ENCODE measurements at places on chromosomes 3 and 15. TPM values are rescaled to one million over a fixed set of nuclear protein-coding genes. Genes with fewer than 3 reads are reported as not detected.
A peak's percentile ranks its signal among the peaks of the same experiment; 100 is the strongest.

NSUN3 gene
- 18.8 TPM for total RNA-seq

DNA sequence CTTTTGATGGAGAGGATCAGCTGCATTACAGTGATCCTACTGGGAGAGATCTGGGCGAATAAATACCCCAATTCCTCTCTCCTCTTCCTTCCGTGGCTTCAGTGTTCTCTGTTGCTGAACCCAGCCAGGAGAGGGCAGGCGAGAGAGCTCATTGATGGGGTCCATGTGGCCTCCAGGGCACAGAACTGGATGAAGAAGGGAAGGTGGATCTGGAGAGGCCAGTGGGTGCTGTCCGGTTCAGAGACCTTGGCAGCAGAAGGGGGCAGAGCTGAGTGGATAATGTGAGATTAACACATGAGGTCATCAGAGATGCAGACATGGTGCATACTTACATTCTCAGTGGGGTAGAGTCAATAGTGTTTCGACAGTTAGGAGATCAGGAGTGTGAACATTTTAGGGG, 193.6 kb downstream of the CLSTN2 start:
- H3K27me3 ChIP-seq: peaks cover 2% of the 10 kb centered on the region
- no peak overlapping the region for H3K4me3 ChIP-seq
- no peaks in the 10 kb centered on the region for H3K4me1 ChIP-seq
- DNase-seq: no peak
- H3K36me3 ChIP-seq: no peaks in the 10 kb centered on the region

DNA sequence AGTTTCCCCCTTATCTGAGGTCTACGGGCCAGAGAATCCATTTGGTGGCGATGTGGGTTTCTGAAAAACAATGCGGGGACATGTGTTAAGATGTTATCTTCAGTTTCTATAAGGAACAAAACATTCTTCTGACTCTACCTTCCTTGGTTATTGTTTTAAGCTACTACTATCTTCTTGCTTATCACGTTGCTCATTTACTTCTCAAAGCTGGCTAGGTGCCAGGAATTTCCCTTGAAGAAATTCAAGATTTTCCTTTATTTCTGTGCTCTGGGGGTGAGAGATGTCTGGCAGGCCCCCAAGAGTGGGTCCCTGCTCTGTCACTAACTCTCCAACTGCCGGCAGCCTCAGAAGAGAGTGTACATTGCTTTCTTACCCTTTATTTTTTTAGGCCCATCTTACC, 119.8 kb downstream of the RYR3 start:
- DNase-seq: no peak
- no peak overlapping the region for H3K4me3 ChIP-seq
- H3K4me1 ChIP-seq: no peaks in the 10 kb centered on the region
- H3K27ac ChIP-seq: no peak overlapping the region
- no peaks in the 10 kb centered on the region for H3K27me3 ChIP-seq

GRCh38 chr3:196774848-196775422, 35.3 kb downstream of the PAK2 start:
- peaks cover 43% of the 10 kb centered on the region for H3K36me3 ChIP-seq
- no peaks in the 10 kb centered on the region for H3K27me3 ChIP-seq
- no peak overlapping the region for H3K4me3 ChIP-seq

DNA sequence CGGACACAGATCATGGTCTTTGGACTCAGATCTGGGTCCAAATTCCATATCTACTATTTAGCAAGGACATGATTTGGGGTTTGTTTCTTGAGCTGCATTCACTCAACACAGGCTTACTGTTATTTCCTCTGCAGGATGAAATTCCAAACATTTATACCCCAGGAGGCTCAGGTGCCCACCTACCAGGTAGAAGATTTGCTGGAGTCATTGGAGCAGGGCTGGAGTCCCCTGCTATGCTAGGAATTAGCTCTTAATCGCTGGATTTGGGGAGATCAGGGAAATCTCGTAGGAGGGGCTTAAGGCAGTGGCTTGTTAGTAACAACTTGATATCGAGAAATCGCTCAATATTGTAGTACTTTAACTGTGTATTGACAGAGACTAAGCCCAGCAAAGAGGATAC, 193.0 kb downstream of the IL20RB start:
- H3K4me3 ChIP-seq: no peak overlapping the region
- no peak for DNase-seq
- peaks cover 6% of the 10 kb centered on the region for H3K27me3 ChIP-seq
- H3K27ac ChIP-seq: no peak overlapping the region
- H3K36me3 ChIP-seq: no peaks in the 10 kb centered on the region

GRCh38 chr15:55707518-55707917, 35.4 kb downstream of the PRTG start:
- no peak overlapping the region for H3K4me3 ChIP-seq
- DNase-seq: no peak
- H3K4me1 ChIP-seq: no peaks in the 10 kb centered on the region
- no peak overlapping the region for H3K27ac ChIP-seq
- H3K36me3 ChIP-seq: no peaks in the 10 kb centered on the region
- peaks cover 14% of the 10 kb centered on the region for H3K27me3 ChIP-seq

DNA sequence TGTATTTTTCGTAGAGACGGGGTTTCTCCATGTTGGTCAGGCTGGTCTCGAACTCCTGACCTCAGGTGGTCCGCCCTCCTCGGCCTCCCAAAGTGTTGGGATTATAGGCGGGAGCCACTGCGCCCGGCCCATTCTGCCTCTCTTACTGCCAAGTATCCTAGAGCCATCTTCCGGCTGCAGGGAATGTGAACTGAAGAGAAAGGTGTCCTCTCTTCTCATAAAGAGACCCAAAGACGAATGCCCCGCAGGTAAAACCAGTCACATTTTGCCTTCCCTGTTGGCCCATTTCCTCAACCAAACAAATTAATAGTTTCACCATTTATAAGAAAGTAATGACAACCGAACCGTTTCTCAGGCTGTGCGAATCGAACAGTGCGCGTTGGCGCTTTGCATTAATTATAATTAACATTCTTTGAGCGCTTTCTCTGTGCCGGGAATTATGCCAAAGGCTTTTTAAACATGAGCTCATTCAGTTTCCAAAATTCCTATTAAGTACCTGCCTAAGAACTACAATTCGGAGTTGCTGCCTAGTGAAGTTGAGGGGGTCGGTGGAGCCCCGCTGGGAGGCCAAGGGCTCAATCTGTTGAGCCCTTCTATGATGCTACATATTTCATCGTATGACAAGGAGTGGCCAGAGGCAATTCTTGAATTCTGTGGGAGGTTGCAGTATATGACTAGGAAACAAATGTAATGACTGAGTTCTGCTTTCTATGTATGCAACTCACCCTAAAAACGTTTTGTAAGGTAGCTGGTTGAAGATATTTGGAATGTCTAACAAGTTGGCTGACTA, 819 bp upstream of the RPL24 start:
- H3K27me3 ChIP-seq: no peaks in the 10 kb centered on the region
- peak overlapping the region; percentile 99 for H3K4me3 ChIP-seq
- H3K36me3 ChIP-seq: peaks cover 23% of the 10 kb centered on the region
- H3K27ac ChIP-seq: peak overlapping the region; percentile 97
- no peak for DNase-seq

DNA sequence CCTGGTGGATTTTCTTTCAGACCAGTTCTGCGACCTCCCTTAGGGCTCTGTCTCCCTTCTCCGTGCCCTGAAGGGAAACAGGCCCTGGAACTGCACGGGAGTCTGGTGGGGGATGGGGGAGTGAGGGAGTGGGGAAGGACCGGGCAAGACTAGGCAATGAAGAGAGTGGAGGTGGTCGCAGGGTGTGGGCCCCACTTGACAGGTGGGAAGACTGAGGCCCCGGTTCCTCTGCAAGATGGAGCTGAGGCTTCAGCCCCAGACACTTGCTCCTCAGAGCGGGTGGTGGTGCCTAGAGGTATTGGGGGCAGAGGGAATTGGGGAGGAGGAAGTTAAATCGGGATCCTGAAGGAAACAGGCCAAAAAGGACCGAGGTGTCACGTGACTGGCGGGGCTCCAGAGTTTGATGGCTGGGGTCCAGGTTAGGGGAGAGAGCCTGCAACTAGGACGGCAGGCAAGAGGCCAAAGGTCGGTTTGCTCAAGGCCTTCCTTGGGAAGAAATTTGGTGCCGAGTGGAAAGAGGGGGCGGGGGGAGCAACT, 597 bp upstream of the CAMK1 start:
- peaks cover 11% of the 10 kb centered on the region for H3K36me3 ChIP-seq
- H3K27ac ChIP-seq: peak overlapping the region; percentile 71
- peak overlapping the region; percentile 78 for H3K4me3 ChIP-seq

WDR49 gene
- not detected for total RNA-seq

- no peak overlapping the region for H3K27ac ChIP-seq
- peaks cover 34% of the 10 kb centered on the region for H3K27me3 ChIP-seq
- no peak for DNase-seq
- H3K4me1 ChIP-seq: no peaks in the 10 kb centered on the region
- no peaks in the 10 kb centered on the region for H3K36me3 ChIP-seq
Observed at GRCh38 chr3:127951276-127951675, 36.2 kb downstream of the KBTBD12 start.

ACTC1 gene
- not detected for total RNA-seq

MUC13 gene
- not detected for total RNA-seq

- H3K27me3 ChIP-seq: no peaks in the 10 kb centered on the region
- DNase-seq: peak; percentile 62
- H3K36me3 ChIP-seq: peaks cover 44% of the 10 kb centered on the region
- peak overlapping the region; percentile 94 for H3K27ac ChIP-seq
- peaks cover 78% of the 10 kb centered on the region for H3K4me1 ChIP-seq
Observed at GRCh38 chr3:53102601-53103147, 27.6 kb downstream of the RFT1 start.

RGMA gene
- 0.54 TPM for total RNA-seq

DNA sequence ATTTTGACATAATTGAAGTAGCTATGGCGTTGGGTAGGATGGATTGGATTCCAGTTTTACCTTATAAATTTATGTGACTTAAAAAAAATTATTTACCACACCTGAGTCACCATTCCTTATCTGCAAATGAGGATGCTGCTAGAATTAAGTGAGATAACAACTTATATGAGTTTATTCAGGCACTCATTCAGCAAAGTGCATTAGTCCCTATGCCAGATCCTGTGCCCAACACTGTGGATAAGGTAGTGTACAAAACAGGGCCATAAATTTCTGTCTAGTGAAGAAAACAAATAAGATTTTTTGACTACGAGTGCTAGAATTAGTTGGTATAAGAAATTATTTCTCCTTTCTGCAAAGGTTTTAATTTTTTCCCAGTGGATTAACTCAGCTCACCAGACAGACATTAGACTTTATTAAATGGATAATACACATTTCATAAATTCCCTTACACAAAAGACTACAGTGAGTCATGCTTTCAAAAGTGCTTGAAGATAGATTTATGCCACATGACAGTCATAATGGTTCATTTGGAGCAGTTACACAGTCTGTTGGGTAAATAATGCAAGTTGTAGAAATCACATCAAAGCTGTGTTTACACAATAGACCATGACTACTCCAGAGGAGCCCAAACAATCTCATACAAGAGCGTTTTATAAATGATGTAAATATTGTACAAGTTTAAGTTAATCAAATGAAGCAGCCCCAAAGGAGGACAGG, 129.9 kb upstream of the TGFBR2 start:
- no peaks in the 10 kb centered on the region for H3K27me3 ChIP-seq
- H3K27ac ChIP-seq: no peak overlapping the region
- DNase-seq: no peak
- peaks cover 51% of the 10 kb centered on the region for H3K4me1 ChIP-seq
- H3K36me3 ChIP-seq: peaks cover 13% of the 10 kb centered on the region

- peak overlapping the region; percentile 53 for H3K4me3 ChIP-seq
- peak; percentile 49 for DNase-seq
- H3K4me1 ChIP-seq: peaks cover 84% of the 10 kb centered on the region
Observed at GRCh38 chr3:46946856-46947545, 29.5 kb downstream of the CCDC12 start.

GRCh38 chr3:148964809-148965208, 26.5 kb upstream of the GYG1 start:
- no peaks in the 10 kb centered on the region for H3K36me3 ChIP-seq
- H3K27me3 ChIP-seq: peaks cover 21% of the 10 kb centered on the region
- H3K27ac ChIP-seq: no peak overlapping the region

GRCh38 chr3:54731732-54732445, 196.0 kb downstream of the LRTM1 start:
- H3K4me1 ChIP-seq: no peaks in the 10 kb centered on the region
- no peak overlapping the region for H3K27ac ChIP-seq

Data from activated T-helper 1 cell treated with anti-CD3 and anti-CD28 coated beads, Interleukin-12 subunit alpha, Interleukin-12 subunit beta, Interleukin-2, Interleukin-4 antibody, amounts not matched to agents 30 ng/mL and 10 ng/mL and 1 ng/mL, durations not matched to agents 14 hours and 24 hours and 36 hours (primary cell).